Tibial nerve (tissue), 4 donors: ENCODE measurements at places on chromosomes 1 and 21. TPM values are rescaled to one million over a fixed set of nuclear protein-coding genes. Genes with fewer than 3 reads are reported as not detected.

The OR6N1 gene
- not detected for total RNA-seq

The MYOG gene
- total RNA-seq: not detected

The COL6A1 gene
- 494 TPM for total RNA-seq

The C8B gene
- total RNA-seq: not detected

The TRIM45 gene
- total RNA-seq: 6.9 TPM

The ACTL8 gene
- not detected for total RNA-seq

The SPRR2G gene
- total RNA-seq: not detected

The NHLH1 gene
- total RNA-seq: not detected

The UBASH3A gene
- total RNA-seq: 0.90 TPM

The SLC6A9 gene
- 0.78 TPM for total RNA-seq

The PRAMEF4 gene
- total RNA-seq: not detected

The GPR25 gene
- not detected for total RNA-seq

The SERPINC1 gene
- total RNA-seq: not detected

The IVL gene
- not detected for total RNA-seq

The EDARADD gene
- 0.66 TPM for total RNA-seq

The ATP5PO gene
- total RNA-seq: 161 TPM

The TFF2 gene
- not detected for total RNA-seq

The SLC9C2 gene
- total RNA-seq: not detected

The PKNOX1 gene
- total RNA-seq: 9.8 TPM

The LCE1A gene
- total RNA-seq: not detected

The LHX8 gene
- total RNA-seq: not detected

The RNF186 gene
- total RNA-seq: not detected

The ELAPOR1 gene
- total RNA-seq: 0.21 TPM

The ALPL gene
- 19.2 TPM for total RNA-seq

The HSD3B1 gene
- total RNA-seq: not detected

The CFHR2 gene
- not detected for total RNA-seq

The DENND2C gene
- 2.4 TPM for total RNA-seq

The LAPTM5 gene
- total RNA-seq: 21.1 TPM

The PTPRC gene
- 16.5 TPM for total RNA-seq

The SLC45A3 gene
- 0.44 TPM for total RNA-seq
